ENCODE measurements at places on chromosomes 2 and 18.

DNA sequence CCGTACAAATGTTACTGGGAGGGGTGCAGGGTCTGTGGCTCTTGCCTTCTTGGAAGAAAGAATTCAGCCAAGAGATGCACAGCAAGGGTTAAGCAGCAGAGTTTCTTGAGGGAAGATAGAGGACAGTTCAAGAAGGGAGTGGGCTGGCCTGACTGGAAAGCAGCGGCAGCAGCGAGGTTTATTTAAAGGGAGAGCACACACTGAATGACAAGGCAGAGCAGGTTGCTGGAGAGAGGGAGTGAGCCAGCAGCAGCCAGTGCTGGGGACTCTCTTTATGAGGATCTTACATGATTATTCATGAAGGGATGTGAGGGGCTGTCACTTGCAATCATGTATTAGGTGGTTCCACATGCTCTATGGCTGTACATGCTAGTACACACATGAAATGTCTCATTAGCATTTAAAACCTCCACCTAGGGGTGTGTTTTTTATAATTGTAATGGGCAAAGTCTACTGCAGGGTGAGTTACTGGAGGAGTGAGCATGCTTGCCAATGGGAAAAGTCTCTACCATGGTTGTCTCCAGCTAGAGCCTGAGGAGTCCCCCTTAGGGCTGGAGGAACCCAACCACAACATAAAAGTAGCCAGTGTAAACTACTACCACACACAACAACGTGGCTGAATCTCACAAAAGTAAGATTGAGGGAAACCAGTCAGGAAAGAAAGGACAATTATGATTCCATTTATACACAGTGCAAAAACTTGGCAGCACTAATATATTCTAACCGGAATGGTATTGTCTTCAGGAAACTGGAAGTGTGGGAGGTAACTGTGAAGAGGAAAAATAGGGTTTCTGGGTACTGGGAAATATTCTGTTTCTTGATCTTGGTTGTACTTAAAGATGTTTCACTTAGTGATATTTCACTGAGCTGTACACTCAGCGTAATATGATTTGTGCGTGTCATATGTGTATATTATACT is 87.6 kb upstream of the FAM110C start:
- DNase-seq: no peak

DNA sequence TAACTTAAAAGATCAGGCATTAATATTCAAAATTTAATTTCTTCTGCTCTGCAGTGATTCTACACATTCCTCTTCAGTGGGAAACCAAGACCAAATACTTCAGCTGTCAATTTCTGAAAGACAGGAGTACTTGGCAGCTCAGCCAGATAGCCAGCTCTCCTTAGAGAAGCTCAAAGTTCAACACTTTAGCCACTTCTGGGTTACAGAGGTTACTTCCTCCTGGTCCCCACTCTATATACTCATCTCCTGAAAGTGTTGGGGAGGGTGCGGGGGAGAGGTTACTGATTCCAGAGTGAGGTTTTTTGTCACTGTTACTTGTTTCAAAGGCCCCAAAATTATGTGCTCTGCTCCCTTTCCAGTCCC is 4.1 kb downstream of the CYTIP start:
- no peak for DNase-seq

- peak; percentile 85 for DNase-seq
Observed at GRCh38 chr2:121346859-121347258, 61.9 kb upstream of the TFCP2L1 start.

GRCh38 chr2:126885751-126886210 is 12.9 kb upstream of the TEX51 start:
- DNase-seq: no peak

- no peak for DNase-seq
Observed at GRCh38 chr2:73156539-73157124, 43.9 kb upstream of the RAB11FIP5 start.

GRCh38 chr2:193806088-193806774 is 1611.5 kb upstream of the TMEFF2 start:
- no peak for DNase-seq

GRCh38 chr18:61666876-61667590 is 225.8 kb downstream of the RNF152 start:
- DNase-seq: no peak

DNA sequence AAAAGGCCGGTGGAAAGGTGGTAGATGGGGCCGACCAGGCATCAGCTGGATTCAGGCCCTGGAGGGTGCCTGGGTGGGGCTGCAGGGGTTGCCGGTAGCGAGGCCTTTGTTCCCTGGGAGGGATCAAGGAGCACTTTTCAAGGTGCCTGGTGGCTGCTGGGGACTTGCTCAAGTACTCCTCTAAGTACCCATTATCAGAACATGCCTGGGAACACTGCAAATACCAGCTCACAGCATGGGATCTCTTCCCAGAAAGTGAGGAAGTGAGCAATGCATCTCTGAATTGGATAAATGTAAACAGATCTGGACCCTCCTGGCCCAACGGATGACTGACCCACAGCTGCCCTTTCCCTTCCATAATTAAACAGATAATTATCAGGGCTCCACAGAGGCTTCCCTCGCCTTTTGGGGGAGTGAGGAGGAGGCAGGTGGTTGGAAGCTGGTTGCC is 210.5 kb downstream of the SH3RF3 start:
- no peak for DNase-seq

GRCh38 chr2:120634533-120634932 is 101.1 kb upstream of the GLI2 start:
- DNase-seq: no peak

GRCh38 chr2:186554429-186554828 is 35.4 kb upstream of the ITGAV start:
- no peak for DNase-seq

DNA sequence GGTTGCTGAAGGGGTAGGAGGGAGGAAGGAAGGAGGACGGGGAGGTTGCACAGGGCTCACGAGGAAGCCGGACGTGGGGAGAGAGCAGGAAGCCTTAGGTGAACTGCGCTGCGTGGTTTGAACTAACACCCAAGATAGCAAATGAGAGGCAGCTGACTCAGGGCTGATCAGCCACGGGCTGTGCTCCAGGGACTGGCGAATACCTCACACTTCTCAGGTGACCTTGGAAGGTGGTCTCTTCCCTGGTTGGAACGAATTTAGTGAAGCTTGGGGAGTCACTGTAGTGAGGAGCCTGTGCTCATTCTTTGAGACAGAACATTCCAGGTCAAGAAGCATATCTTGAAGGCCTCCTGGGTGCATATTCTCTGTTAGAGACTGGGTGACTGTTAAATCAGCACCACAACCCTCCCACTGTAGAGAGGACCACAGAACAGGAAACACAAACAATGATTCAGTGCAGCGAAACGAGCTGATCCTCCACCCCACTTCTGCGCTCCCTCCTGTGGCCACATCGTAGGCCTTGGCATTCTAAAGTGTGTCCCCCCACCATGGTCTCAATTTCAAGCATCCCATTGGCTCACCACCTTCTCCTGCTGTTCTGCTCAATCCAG is 33.8 kb downstream of the TOGARAM2 start:
- DNase-seq: no peak

Measured in NCI-H2029 treated with DMSO at 0.1 percent for 48 hours (cell line).